ENCODE measurements at places on chromosomes 12 and 14.
A peak's percentile ranks its signal among the peaks of the same experiment; 100 is the strongest.

DNA sequence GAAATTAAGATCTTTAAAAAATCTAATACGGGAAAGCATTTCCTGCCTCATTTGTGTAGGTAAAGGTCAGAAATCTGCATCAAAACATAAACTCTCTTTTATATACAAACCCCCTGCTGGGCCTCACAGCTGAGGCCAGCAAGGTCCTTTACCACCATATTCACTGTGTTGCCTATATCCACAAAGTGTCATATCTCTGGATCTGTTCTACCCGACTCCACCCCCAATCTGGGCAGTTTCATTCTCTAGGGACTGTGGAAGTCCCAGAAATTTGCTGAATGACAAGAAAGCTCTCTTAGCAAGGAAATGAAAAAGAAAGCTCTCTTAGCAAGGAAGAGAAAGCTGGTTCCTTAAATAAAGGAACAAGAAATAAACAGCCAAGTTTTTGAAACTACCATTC, 301.7 kb downstream of the KCNH5 start:
- H3K4me1 ChIP-seq = no peaks in the 10 kb centered on the region
- H3K36me3 ChIP-seq = no peaks in the 10 kb centered on the region
- H3K4me3 ChIP-seq = no peak overlapping the region
- no peaks in the 10 kb centered on the region for H3K27me3 ChIP-seq
- DNase-seq = no peak

DNA sequence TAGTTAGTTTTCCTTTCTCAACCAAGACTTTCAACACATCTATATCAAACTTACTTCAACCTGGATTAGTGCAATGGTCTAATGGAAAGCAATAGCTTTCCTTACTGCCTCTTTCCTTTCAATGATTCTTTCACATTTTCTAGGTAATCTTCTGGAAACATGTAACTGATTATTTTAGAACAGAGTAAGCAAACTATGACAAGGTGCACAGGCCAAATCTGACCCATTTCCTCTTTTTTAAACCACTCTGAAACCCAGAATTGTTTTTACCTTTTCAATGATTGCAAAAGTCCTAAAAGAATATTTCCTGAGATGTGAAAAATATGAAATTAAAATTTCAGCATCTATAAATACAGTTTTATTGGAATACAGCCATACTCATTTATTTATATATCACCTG, 81.6 kb upstream of the TMTC2 start:
- H3K27me3 ChIP-seq = no peaks in the 10 kb centered on the region
- DNase-seq = no peak
- no peaks in the 10 kb centered on the region for H3K36me3 ChIP-seq
- H3K27ac ChIP-seq = no peak overlapping the region
- H3K4me3 ChIP-seq = no peak overlapping the region

DNA sequence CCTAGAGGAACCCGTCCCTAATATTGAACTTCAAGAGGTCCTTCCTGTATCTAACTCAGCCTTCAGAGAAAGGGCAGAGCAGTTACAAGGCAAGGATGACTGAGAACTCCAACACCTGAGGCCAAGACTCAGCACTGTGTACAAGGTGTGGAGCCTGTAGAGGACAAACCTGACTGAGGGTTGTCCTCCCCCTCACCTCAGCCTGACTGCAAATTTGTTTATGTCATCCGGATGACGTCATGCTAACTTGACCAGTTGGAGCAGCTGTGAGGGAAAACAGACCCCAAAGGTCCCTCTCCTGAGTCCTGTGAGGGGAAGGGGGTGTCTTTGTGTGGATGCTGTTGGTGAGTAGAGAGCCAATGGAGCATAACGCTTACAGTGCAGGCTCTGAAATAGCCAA, 4.3 kb downstream of the CRACR2A start:
- no peaks in the 10 kb centered on the region for H3K27me3 ChIP-seq
- peaks cover 82% of the 10 kb centered on the region for H3K36me3 ChIP-seq
- peaks cover 76% of the 10 kb centered on the region for H3K4me1 ChIP-seq
- DNase-seq = no peak

DNA sequence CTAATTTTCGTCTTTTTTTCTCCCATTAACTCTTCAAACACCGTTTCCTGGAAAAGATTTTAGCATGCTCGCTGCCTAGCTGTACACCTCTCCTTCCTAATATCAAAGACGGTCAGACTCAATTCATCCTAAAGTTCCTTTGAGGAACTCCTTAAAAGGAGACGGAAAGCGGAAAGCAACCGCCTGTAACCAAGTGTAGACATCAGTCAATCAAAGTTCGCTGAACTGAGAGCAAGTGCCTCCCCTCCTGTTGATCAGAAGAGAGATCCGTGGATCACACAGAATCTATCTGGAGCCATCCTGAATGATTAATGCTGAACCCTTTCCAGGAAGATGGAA, 412 bp upstream of the TEP1 start:
- no peak for DNase-seq
- peak overlapping the region; percentile 96 for H3K27ac ChIP-seq

GRCh38 chr14:76413962-76414600, 38.1 kb downstream of the ESRRB start:
- DNase-seq = no peak
- no peak overlapping the region for H3K4me3 ChIP-seq
- peaks cover 4% of the 10 kb centered on the region for H3K4me1 ChIP-seq
- no peaks in the 10 kb centered on the region for H3K36me3 ChIP-seq
- H3K27ac ChIP-seq = no peak overlapping the region
- peaks cover 54% of the 10 kb centered on the region for H3K27me3 ChIP-seq

DNA sequence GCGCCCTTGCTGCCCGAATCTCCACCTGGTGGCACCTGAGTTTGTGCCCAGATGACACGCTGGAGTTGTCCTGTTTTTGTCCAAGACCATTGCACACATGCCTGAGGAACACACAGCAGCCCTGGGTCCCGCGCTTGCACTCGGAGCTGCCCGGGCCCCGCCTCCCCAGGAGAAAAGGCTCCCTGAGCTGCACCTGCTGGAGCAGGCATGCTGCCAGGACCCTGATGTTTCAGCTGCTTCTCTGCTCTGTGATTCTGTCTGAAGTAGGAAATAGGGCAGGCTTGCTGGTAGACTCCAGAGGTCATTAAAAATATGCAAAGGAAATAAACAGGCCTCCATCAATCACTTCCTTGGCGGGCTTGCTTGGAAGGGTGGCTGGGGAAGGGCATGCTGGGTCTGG, 271.6 kb downstream of the CACNA1C start:
- H3K4me3 ChIP-seq = no peak overlapping the region
- no peaks in the 10 kb centered on the region for H3K4me1 ChIP-seq
- no peak overlapping the region for H3K27ac ChIP-seq
- peaks cover 62% of the 10 kb centered on the region for H3K27me3 ChIP-seq

DNA sequence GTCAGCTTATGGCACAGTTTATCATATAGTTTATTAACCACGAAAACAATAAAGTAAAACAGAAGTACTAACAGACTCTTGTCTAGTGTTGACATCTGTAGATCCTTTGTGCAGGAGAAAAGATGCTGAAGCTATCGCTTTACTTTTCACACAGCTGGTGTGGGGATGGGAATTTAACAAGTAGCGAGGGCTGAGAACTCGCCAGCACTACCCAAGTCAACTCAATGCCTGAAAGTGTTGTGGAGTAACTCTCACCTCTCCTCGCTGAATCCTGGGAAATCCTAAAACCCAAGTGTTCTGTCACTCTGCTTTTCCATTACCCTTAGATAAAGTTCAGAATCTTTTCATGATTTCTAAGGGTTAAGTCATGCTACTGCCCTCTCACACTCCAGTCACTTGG, 264.2 kb downstream of the BMP4 start:
- H3K36me3 ChIP-seq = no peaks in the 10 kb centered on the region
- H3K4me1 ChIP-seq = no peaks in the 10 kb centered on the region
- no peaks in the 10 kb centered on the region for H3K27me3 ChIP-seq
- DNase-seq = no peak
- H3K4me3 ChIP-seq = no peak overlapping the region

GRCh38 chr14:60654334-60654821, 5.1 kb upstream of the SIX1 start:
- H3K36me3 ChIP-seq = no peaks in the 10 kb centered on the region
- H3K4me3 ChIP-seq = no peak overlapping the region
- no peak overlapping the region for H3K27ac ChIP-seq
- no peak for DNase-seq
- peaks cover 66% of the 10 kb centered on the region for H3K4me1 ChIP-seq

DNA sequence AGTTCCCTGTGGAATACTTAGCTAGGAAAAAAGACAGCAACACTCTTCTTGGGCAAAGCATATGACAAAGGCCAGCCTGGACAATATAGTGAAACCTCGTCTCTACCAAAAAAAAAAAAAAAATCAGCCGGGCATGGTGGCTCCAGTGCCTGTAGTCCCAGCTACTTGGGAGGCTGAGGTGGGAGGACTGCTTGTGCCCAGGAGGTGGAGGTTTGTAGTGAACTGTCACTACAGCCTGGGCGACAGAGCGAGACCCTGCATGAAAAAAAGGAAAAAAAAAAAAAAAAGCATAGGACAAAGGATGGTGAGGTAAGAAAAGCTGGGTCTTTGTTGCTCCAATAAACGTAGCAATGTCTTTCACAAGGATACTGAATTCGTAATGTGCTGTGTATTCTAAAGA, 1.1 kb downstream of the TXNDC16 start:
- H3K27me3 ChIP-seq = peaks cover 8% of the 10 kb centered on the region
- H3K27ac ChIP-seq = peak overlapping the region; percentile 91
- H3K36me3 ChIP-seq = peaks cover 2% of the 10 kb centered on the region
- H3K4me3 ChIP-seq = peak overlapping the region; percentile 87
- no peak for DNase-seq
- H3K4me1 ChIP-seq = peaks cover 29% of the 10 kb centered on the region

DNA sequence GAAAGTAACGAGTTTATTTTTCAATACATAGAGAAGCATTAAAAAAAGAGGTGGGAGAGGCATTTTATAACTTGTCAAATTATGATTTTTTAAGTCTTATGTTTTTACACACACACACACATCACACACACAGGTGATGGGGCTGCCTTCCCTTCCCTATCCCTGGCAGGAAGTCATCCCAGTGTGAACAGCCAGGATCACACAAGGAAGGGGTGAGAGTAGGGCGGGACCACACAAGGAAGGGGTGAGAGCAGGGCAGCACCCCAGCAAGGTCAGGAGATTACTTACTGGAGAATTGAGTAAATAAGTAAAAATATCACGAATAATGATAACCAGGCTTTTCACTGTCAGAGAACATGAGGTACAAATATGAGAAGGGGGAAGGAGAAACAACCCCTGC, 372.6 kb downstream of the SEC23A start:
- H3K4me3 ChIP-seq = no peak overlapping the region
- H3K27ac ChIP-seq = no peak overlapping the region
- no peaks in the 10 kb centered on the region for H3K4me1 ChIP-seq

GRCh38 chr12:17618831-17619230, 471.2 kb downstream of the RERGL start:
- H3K4me3 ChIP-seq = no peak overlapping the region
- no peaks in the 10 kb centered on the region for H3K36me3 ChIP-seq
- no peak overlapping the region for H3K27ac ChIP-seq
- no peaks in the 10 kb centered on the region for H3K27me3 ChIP-seq
- DNase-seq = no peak
- H3K4me1 ChIP-seq = no peaks in the 10 kb centered on the region

DNA sequence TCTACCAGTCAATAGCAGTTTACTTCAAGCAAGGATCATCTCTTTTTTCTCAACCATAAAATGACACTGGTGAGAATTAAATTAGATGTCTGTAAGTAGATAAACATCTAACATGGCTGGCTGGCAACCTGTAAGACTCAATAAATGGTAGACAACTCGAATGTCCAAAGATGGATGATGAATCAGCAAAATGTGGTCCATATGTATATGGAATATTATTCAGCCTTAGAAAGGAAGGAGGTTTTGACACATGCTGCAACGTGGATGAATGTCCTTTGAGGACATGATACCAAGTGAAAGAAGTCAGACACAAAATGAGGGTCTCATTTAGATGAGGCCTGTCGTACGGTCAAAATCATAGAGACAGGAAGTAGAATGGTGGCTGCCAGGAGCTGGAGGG, 46.2 kb downstream of the SPRING1 start:
- H3K36me3 ChIP-seq = no peaks in the 10 kb centered on the region
- peaks cover 43% of the 10 kb centered on the region for H3K27me3 ChIP-seq
- H3K27ac ChIP-seq = no peak overlapping the region
- H3K4me3 ChIP-seq = no peak overlapping the region
- no peak for DNase-seq

GRCh38 chr12:19749906-19750574, 310.7 kb downstream of the AEBP2 start:
- H3K27me3 ChIP-seq = no peaks in the 10 kb centered on the region
- H3K4me1 ChIP-seq = no peaks in the 10 kb centered on the region
- H3K4me3 ChIP-seq = no peak overlapping the region
- no peak overlapping the region for H3K27ac ChIP-seq
- H3K36me3 ChIP-seq = no peaks in the 10 kb centered on the region
- no peak for DNase-seq

DNA sequence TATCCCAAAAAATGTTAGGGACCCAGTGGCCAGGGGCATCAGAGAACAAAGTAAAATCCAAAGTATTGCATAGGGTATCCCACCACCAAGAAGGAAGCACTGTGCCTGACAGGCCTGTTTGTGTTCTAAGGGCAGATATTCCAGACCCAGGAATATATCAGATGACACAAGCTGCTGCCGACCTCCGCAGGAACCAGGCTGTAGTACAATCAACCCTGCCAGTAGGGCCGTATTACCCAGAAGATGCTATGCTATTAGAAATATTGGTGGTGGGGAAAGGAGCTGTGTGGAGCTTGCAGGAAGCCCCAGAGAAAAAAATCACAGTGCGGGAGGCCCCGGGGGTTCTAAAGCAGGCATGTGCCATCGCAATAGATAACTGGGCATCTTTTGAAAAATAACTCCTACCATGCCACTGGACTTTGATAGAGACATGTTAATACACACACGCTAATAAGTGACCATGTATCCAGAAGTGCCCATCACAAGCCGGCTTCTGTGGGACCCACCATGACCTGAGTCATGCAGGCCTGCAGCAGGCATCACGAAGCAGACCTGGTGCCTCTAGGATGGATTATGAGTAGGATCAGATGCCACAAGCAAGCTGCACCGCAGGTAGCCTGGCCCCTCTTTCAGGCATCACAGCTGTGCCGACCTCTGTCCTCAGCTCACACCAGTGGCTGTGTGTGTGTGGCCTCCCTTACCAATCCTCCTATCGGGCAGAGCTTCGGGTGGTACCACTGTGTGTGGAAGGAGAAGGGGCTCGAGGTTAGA, 242.7 kb downstream of the BCL11B start:
- H3K27me3 ChIP-seq = no peaks in the 10 kb centered on the region
- DNase-seq = peak; percentile 12
- peaks cover 6% of the 10 kb centered on the region for H3K4me1 ChIP-seq
- no peaks in the 10 kb centered on the region for H3K36me3 ChIP-seq
- H3K27ac ChIP-seq = no peak overlapping the region

DNA sequence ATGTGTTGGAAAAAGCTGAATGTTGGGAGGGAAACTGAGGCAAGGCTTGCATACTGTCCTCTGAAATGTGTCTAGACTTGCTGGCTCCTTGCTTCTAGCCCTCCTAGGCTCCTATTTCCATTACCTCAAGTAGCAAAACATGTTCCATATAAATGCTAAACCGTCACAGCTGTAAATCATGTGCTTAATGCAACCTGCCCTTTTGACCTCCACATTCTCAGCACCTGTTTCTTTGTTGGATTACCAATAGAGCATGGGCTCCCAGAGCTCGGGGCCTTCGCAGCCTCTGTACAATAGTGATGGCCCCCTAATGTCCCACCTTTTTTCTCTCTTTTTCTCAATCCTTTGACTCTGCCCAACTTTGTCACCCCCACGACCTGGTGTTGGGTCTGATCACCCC, 23.3 kb downstream of the RERGL start:
- H3K4me1 ChIP-seq = no peaks in the 10 kb centered on the region
- DNase-seq = no peak
- H3K4me3 ChIP-seq = no peak overlapping the region
- H3K27ac ChIP-seq = no peak overlapping the region
- H3K27me3 ChIP-seq = no peaks in the 10 kb centered on the region
